ENCODE measurements at places on chromosomes 1 and 21. TPM values are rescaled to one million over a fixed set of nuclear protein-coding genes. Genes with fewer than 3 reads are reported as not detected.

DNA sequence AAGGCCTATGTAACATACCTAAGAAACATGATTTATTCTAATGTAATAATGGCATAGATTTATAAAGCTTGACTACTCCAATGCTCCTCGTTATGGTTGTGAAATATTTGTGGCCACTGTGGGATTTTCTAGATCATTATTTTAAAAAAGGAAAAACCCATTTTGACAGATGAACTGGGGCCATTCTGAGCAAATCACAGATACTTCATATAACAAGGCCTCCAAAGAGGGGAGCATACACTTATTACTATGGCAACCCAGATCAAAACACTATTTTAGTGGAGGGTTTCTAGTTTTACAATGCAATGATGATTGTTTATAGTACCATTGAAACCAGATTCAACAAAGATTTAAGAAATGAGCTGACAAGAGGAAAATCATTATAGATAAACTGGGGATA, 346.6 kb downstream of the ZNF326 start:
- DNase-seq: no peak

GRCh38 chr1:37354876-37355650, 119.3 kb upstream of the ZC3H12A start:
- DNase-seq: no peak

GRCh38 chr1:168179438-168180147, 831 bp downstream of the TIPRL start:
- DNase-seq: no peak

GRCh38 chr1:121443001-121443540, 258.3 kb downstream of the SRGAP2C start:
- no peak for DNase-seq

- no peak for DNase-seq
These were observed 7.1 kb downstream of the GLUL start for GRCh38 chr1:182384387-182384960.

DNA sequence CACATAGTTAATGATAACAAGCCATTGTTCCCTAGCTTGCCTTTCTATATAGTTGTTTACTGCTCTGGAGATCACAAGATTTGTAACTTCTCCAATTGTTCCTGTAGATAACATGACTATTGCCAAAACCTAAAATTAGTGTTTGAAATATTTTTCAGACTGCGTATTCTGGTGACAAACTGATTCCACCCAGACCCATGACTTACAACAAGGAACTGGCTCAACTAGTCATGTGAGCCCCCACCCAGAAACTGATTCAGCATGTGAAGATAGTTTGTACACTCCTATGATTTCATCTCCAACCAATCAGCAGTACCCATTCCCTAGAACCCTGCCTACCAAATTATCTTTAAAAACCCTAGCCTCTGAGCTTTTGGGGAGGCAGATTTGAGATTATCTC, 131.4 kb upstream of the BCL9 start:
- DNase-seq: no peak

DNA sequence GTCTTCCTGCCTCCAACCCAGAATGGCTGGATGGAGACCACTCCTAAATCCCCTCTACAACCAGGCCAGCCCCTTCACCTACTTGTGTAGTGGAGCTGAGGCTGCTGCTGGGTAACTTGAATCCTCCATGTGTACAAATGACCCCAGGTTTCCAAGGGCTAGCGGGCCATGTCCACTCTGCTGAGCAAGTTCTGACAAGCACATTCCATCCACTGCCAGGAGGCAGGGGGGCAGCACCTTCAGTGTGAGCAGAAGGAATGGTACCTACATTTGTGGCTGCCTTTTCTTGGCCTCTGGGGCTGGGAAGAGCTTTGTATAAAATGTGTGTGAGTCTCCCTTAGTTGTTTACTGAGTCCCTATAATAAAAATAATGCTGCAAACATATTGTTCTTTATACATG, 14.5 kb downstream of the KIAA0040 start:
- DNase-seq: no peak

DNA sequence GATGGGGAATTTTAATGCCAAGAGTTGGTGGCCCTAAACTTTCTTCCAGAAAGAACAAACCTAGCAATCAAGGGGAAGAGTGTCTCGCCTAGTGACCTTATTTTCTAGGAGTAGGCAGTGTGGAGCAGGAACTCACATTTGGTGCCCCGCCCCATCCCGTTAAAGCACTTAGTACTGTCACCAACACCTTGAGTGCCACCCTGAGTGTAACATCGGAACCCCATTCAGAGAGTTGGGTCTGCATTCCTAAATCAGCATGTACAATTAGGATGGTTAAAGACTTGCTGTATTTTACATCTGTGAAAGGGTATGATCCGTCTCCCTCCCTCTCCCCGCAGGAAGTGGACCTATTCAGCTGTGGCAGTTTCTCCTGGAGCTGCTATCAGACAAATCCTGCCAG, 15.5 kb downstream of the ETS2 start:
- DNase-seq: no peak

DNA sequence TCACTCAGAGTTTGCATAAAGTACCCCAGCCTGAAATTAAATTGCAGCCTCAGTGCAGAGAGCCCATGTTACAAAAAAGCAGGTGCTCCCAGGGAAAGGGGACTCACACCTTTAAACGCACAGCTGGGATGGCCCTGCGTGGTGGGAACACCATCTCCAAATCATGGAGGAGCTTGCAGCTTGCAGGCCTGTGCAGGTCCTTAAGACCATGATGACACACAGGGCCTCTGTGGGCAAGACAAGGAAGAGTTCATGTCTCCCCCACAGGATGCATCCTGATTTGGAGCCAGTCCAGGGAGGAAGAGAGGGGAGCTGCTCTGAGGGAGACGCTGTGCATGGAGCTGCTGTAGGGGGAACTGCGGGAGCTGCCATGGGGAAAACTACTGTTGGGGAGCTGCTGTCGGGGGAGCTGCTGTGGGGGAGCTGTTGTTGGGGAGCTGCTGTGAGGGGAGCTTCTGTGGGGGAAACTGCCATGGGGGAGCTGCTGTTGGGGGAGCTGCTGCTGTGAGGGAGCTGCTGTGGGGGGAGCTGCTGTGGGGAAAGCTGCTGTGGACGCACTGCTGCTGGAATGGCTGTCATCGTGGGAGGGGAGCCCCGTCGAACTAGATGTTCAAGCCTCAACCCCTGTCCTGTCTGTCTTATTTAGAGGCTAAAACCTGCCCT, 113.9 kb downstream of the MATN1 start:
- no peak for DNase-seq

DNA sequence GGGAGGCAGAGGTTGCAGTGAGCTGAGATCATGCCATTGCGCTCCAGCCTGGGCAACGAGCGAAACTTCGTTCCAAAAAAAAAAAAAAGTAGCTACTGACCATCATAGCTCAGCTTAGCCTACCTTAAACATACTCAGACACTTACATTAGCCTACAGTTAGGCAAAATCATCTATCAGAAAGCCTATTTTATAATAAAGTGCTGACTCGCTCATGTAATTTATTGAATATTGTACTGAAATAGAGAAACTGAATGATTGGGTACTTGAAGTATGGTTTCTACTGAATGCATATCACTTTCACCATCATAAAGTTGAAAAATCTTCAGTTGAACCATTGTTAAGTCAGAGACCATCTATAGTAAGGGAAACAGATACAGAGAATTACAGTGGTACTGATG, 93.9 kb upstream of the BMP8A start:
- DNase-seq: no peak

- DNase-seq: no peak
These were observed 114.9 kb downstream of the RRAGC start for GRCh38 chr1:38744452-38745350.

GRCh38 chr1:18134324-18135046, 26.9 kb downstream of the IGSF21 start:
- DNase-seq: no peak

GRCh38 chr1:246784621-246785493, 60.6 kb downstream of the SCCPDH start:
- no peak for DNase-seq

GRCh38 chr1:203944651-203945404, 83.4 kb downstream of the SNRPE start:
- no peak for DNase-seq

GRCh38 chr1:221696027-221696426, 45.9 kb downstream of the DUSP10 start:
- DNase-seq: no peak

- peak; percentile 38 for DNase-seq
These were observed 5.4 kb downstream of the OLFML3 start for GRCh38 chr1:113984710-113985109.

DNA sequence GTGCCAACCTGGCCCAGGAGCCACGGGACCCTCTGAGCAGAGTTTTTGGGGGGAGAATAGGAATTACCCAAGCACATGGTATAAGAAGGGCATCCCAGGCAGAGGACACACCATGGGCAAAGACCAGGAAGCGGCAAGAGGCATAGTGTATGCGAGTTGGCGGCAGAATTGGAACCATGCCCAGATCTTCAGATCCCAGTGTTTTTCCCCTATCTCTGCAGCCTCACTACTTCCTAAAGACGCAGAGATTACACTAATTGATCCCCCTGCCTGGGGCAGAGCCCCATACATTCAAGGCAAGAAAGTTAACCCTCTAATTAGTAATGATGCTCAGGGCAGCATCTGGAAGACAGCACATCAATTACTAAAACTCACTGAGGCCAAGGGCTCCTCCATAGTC, 48.2 kb downstream of the SYT2 start:
- DNase-seq: no peak

- DNase-seq: no peak
These were observed 24.1 kb downstream of the BRINP3 start for GRCh38 chr1:190453550-190453949.

DNA sequence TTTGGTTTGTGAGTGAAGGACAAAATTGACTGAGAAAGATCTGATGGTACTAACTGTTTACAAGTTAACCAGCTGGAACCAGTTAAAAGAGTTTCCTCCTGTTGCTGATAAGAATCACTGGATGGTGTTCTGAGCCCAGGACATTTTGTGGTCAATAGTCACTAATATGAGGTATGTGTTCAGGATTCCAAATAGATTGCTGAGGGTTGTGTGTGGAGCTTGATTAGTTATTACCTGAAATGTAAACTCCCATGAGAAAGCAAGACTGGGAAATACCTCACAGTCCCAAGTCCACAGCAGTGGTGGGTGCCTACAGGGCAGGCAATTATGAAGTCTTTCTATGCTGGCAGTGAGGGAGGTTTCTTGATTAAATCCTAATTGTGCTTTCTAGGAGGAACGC, 164.6 kb downstream of the DNM3 start:
- DNase-seq: no peak

DNA sequence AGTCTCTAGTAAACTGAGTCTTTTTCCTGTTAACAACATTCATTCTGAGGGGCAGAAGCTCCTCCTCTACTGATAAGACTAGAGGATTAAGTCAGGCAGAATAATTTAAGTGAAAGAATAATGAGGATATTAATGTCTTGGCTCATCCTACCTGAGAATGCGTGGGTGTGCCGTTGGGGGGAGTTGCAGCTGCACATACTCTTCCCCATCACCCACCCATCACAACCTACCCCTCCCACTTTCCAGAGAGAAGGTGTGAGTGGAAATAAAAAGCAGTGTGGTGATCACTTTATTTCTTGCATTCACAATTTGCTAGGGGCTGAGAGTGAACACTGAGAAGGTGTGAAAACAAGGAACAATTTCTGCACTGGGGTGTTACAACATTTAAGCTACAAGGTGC, 146.8 kb upstream of the MAGI3 start:
- no peak for DNase-seq

GRCh38 chr1:55723001-55723400, 507.8 kb upstream of the USP24 start:
- no peak for DNase-seq

DNA sequence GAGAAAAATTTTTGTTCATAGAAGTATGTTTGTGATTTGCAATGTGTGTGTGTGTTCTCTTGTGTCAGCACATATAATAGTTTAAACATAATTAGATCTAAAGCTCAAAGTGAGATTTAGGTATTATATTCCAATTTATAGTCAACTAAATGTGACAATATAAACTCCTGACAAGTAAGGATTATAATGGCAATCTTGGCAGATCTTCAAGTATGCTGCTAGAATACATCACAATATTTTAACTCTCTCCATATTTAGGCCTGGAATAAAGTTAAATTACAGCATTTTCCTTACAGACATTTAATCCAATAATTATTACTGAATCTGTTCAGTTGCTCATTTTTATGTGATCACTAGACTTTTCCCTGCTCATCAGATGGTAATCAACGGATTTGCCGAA, 65.8 kb downstream of the LYPLAL1 start:
- DNase-seq: no peak

The AUNIP gene
- 3.9 TPM for polyA plus RNA-seq

The SPRR4 gene
- not detected for polyA plus RNA-seq

The NBPF3 gene
- polyA plus RNA-seq: 11.1 TPM

The SLAMF8 gene
- 0.65 TPM for polyA plus RNA-seq

The IQGAP3 gene
- polyA plus RNA-seq: 15.5 TPM

The GJB3 gene
- 0.26 TPM for polyA plus RNA-seq

The PMVK gene
- polyA plus RNA-seq: 37.9 TPM

The OR2L13 gene
- not detected for polyA plus RNA-seq

The EPHA2 gene
- 17.9 TPM for polyA plus RNA-seq

The SYT6 gene
- polyA plus RNA-seq: 1.4 TPM

The ANGPTL3 gene
- 7.2 TPM for polyA plus RNA-seq

The HNRNPU gene
- 634 TPM for polyA plus RNA-seq

The CLCA4 gene
- polyA plus RNA-seq: not detected

Data from renal cortex interstitium (tissue), 15 donors.